ENCODE measurements at places on chromosomes 2 and 18. TPM values are rescaled to one million over a fixed set of nuclear protein-coding genes. Genes with fewer than 3 reads are reported as not detected.

GAREM1 gene
- total RNA-seq = 3.9 TPM

DLGAP1 gene
- 1.7 TPM for total RNA-seq

NEB gene
- total RNA-seq = under 0.01 TPM

TUBA3E gene
- not detected for total RNA-seq

GPR39 gene
- 2.3 TPM for total RNA-seq

CABYR gene
- total RNA-seq = 5.9 TPM

CLEC4F gene
- total RNA-seq = not detected

RNPEPL1 gene
- 7.7 TPM for total RNA-seq

ALPP gene
- total RNA-seq = not detected

TSHZ1 gene
- total RNA-seq = 2.3 TPM

KIF3C gene
- 11.5 TPM for total RNA-seq

RNF152 gene
- total RNA-seq = 90.5 TPM

MOGAT1 gene
- total RNA-seq = not detected

GNAL gene
- total RNA-seq = 0.28 TPM

LIMS2 gene
- total RNA-seq = 4.8 TPM

SFTPB gene
- total RNA-seq = not detected

MYO5B gene
- 0.28 TPM for total RNA-seq

ANKRD30BL gene
- not detected for total RNA-seq

TLX2 gene
- total RNA-seq = under 0.01 TPM

SPEG gene
- 7.9 TPM for total RNA-seq

NT5C1B gene
- not detected for total RNA-seq

PLGLB2 gene
- total RNA-seq = 0.38 TPM

UGT1A3 gene
- total RNA-seq = not detected

SRD5A2 gene
- total RNA-seq = not detected

ELMOD3 gene
- 14.2 TPM for total RNA-seq

INHBB gene
- total RNA-seq = 0.85 TPM

RAPGEF4 gene
- 9.6 TPM for total RNA-seq

UGT1A8 gene
- not detected for total RNA-seq

SPRED2 gene
- total RNA-seq = 17.4 TPM

HTR2B gene
- 13.0 TPM for total RNA-seq

C2orf81 gene
- 1.1 TPM for total RNA-seq

WBP1 gene
- 58.9 TPM for total RNA-seq

AMER3 gene
- not detected for total RNA-seq

SNORC gene
- 0.56 TPM for total RNA-seq

SULT1C4 gene
- 0.56 TPM for total RNA-seq

MYOM1 gene
- 0.38 TPM for total RNA-seq

CPS1 gene
- total RNA-seq = 27.4 TPM

NT5DC4 gene
- not detected for total RNA-seq

TEX44 gene
- total RNA-seq = not detected

All from regular cardiac myocyte (primary cell).